ENCODE measurements at places on chromosomes 13 and 19.

DNA sequence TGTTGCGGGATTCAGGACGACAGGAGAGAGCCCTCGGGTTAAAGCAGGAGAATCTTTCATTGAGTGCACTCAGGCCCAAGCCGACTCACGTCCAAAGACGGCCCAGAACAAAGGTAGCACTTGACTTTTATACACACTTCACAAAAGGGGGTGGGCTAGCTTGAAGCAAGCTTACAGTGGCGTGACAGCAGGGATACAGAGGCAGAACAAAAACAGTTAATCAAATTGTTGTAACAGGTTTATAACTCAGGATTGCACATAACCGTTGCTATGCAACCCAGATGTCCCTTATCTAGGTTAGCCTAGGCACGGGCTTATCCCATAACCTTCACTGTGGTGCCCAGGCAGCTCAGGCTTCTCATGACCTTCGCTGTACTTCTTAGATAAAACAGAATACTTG, 2.0 kb downstream of the MED25 start:
- no peak for DNase-seq

- DNase-seq = no peak
Measured at GRCh38 chr13:24253520-24254145, 55.7 kb upstream of the C1QTNF9 start.

- no peak for DNase-seq
Measured at GRCh38 chr13:29405401-29405800, 190.1 kb downstream of the SLC7A1 start.

DNA sequence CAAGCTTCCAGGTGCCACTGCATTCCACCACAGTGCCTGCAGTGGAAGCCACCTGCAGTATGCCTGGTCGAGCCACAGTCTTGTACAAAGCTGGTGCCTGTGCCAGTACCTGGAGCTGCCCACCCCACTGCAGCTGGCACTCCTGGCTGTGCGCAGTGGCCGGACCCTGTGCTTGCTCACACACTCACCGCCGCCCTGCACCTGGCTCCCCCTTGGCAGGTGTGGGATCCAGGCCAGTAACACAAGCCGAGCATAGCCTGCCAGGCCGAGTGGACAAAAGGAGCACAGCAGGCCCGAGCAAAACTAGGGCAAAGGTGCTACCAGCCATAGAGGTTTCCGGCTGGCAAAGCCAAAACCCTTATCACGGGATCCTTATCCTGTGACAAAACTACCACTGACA, 18.5 kb downstream of the UGGT2 start:
- DNase-seq = no peak

GRCh38 chr13:39020853-39021462, 16.9 kb downstream of the PROSER1 start:
- no peak for DNase-seq

DNA sequence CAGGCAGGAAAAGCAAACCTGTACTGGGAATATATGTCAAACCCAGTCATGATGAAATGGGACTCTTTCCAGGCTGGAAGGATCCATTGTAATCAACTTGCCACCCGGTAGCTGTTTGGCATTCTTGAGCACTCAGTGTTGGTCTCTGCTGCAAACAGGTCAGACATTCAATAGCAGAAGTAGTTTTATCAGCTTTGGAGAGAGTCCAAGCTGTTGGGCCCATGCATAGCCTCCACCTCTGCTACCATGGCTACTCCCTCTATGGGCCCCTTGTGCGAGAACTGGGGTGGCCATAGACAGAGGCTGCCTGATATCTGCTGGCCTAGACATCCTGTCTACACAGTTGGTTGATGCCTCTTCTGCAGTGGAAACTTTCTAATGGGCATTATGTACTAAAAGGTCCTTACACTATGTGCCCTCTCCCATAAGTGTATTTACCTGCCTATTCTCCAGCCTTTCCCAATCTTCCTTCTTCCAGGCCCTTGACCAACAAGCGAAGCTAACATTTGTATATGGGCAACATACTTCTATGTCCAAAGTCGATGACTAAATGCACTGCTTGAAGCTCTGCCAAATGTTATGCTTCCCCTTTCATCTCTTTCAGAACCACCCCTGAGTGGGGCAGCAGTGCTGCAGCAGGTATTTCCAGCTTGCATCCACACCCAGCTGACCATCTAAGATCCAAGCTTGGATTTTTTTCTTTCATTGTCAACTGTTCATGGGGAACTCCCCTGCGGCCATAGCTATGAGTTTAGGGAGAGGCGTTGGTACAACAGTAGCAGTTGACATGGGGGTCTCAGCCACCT, 5.3 kb upstream of the RNF6 start:
- no peak for DNase-seq

GRCh38 chr19:51301266-51301665, 10.2 kb upstream of the IGLON5 start:
- no peak for DNase-seq

DNA sequence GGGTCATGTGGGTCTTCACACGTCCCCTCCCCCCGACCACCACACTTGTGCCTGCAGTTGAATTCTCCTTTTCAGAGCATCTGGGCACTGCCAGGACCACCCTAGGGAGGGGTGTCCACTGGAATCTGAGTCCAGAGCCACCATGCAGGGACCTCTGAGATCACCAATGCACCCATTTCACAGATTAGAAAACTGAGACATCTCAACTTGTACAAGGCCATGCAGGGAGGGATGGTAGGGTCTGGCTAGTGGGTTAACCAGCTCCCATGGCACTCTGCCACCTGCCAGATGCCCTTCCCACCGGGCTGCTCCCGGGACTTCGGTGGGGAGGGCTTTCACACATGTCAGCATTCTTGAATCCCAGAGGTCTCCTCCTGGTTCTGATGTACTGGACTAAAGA, 44.3 kb upstream of the C19orf12 start:
- no peak for DNase-seq

GRCh38 chr13:30792285-30793000, 57.1 kb downstream of the ALOX5AP start:
- no peak for DNase-seq

GRCh38 chr13:51494156-51494555, 41.3 kb upstream of the INTS6 start:
- DNase-seq = no peak

DNA sequence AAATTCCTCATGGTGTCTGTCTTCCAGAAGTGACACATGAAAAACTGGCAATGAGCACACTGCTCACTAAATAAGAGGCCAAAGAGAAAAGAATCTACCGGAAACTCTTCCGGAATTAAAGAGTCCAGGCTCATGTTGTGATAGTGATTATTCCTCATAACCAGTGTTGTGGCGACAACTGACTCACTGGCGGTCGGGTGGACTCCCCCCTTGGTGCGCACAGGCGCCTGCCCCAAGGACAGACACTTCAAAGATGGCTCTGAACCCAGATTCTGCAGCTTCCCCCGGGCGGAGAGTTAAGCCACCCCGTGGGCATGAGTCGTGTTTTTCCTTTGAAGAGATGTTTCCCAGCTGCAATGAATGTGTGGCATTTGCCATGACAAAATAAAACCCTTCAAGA, 10.3 kb downstream of the IL17D start:
- no peak for DNase-seq

GRCh38 chr13:112715715-112716460, 26.1 kb downstream of the ATP11A start:
- DNase-seq = no peak

DNA sequence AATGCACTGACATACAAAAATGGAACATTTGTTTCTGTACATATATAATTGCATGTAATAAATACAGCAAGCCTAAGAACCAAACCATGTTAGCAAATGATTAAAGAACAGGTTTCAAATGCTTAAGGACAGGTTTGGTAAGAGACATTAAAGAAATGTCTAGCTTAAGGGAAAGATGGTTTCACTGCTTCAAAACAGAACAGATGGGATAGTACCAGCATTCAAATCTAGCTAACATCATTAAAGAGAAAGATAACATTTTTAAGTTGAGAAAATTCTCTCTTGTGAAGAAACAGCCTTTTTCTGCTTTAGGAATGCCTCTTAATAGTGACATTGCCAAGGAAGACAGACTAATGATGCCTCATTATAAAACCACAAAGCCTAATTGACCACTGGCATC, 52.5 kb upstream of the DOCK9 start:
- DNase-seq = no peak

GRCh38 chr19:45273521-45273855, 22.4 kb downstream of the MARK4 start:
- no peak for DNase-seq

DNA sequence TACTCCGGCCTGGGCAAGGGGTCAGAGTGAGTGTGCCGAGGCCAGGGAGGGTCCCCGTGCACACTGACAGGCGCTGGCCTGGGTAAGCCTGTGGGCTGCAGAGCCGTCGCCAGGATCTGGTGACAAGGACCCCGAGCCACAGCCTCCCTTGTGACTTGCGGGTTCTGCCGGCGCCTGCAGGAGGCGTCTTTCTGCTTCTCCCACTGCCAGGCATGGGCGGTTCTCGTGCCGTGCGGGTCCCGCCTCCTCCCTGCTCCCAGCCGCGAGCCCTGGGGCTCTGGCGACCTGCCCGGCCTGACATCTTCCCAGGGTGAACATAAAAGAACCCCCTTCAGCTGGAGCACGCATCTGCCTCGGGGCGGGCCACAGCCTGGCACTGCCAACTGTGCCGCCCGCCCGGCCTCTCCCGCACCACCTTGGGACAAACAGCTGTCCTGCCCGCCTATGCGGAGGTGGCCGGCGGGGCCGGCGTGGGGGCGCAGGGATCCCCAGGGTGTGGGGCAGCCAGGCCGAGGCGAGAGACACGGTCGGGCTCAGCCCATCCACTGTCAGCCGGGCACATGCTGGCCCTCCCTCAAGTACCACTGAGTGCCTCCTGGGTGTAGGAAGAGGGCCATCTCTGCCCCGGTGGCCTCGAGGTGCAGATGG, 1.5 kb upstream of the HCN2 start:
- DNase-seq = no peak

- DNase-seq = no peak
Measured at GRCh38 chr13:104984296-104984818, 1551.1 kb downstream of the EFNB2 start.

DNA sequence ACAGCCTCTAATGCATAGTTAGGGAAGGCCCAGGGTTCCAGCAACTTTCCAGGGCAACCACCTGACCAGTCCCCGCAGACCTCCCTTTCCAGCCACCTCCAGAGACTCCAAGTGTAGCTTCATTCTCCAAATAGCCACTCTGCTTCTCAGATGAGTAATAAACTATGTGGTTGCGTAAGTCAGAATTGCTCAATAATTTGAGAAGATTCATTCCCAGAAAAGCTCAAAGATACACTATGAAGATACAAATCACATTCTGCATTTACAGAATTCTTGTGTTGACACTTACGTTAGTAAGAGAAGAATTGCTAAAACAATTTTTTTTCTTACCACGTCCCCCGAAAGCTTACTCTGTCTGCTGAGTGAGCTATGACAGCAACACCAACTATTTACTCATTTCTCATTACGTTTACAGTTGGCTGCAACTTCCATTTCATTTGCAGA, 8.2 kb upstream of the LATS2 start:
- no peak for DNase-seq

- DNase-seq = no peak
Measured at GRCh38 chr19:35797663-35798062, 15.0 kb downstream of the PRODH2 start.

DNA sequence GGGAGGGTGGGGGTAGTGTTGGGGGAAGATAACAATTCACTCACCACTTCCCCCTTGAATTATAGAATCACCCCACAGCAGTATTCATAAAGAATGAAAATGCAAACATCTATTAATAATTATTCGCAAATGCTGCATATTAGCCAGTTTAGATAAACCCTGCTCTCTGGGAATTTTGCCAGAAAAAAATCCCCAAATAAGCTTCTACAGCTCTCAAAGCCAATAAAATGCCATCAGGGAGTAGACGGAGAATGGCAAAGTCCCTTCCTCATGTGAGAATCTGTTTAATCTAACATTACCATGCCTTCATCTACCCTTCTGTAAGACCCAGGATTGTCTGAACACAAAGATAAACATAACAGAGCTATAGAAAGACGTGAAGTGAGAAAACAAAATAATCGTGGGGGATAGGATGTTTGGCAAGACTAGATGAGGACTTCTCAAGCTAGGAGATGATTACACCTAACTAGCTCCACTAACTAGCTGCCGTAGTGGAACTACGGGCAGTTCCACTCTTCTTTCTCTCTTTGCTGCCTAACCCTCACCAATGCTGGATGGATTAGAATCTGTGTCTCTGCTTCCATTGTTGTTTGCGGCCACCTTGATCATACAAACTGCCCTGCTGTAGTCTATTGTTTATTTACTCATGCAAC, 32.4 kb upstream of the CACNA1A start:
- DNase-seq = no peak

GRCh38 chr13:44493213-44493812, 82.8 kb downstream of the TSC22D1 start:
- no peak for DNase-seq

- DNase-seq = no peak
Measured at GRCh38 chr19:54317108-54317964, 4.4 kb upstream of the LILRA5 start.

DNA sequence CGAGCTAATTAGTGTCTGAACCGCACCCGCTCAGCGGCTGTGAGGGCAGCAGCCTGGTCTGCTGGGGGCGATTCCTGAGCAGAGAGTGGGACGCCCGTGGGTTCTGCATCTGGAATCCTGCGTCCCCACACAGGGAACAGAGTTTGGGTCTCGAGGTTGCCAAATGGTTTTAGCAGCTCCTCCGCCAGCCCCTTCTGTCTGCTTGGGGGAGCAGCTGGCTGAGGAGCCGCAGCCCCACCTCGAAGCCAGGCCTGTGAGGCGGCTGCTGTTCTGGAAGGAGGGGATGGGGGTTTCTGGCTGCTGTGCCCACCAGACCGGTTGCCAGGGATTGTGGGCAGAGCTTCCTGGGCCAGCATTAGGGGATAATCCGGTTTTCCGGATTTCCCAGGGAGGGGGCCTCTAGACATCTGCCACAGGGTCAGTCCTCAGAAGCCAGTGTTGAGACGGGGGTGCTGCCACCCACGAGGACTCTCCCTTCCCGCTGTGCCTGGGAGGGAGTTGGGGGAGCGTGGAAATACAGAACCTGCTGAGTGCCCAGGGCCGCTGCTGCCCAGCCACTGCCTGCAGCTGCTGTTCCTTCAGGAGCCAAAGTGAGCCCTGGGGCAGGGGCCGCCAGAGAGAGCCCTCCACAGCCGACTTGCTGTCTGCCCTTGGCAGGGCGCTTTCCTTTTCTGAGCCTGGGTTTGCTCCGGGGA, 2.0 kb downstream of the CDC34 start:
- DNase-seq = no peak

- DNase-seq = no peak
Measured at GRCh38 chr19:24000656-24001055, 86.0 kb downstream of the ZNF726 start.

GRCh38 chr19:57708641-57709361, at the start of gene ZNF154:
Gene ZNF154 (minus strand): TSS chr19:57709204. CDS start chr19:57708971, 233 bp downstream.
- DNase-seq = no peak

Measured in stimulated activated CD4-positive, alpha-beta T cell treated with anti-CD3 and anti-CD28 coated beads, Interleukin-1b, Interleukin-23, amount 100 ng/mL, for 1 hour (primary cell).